ENCODE measurements at places on chromosomes 4 and X.

DNA sequence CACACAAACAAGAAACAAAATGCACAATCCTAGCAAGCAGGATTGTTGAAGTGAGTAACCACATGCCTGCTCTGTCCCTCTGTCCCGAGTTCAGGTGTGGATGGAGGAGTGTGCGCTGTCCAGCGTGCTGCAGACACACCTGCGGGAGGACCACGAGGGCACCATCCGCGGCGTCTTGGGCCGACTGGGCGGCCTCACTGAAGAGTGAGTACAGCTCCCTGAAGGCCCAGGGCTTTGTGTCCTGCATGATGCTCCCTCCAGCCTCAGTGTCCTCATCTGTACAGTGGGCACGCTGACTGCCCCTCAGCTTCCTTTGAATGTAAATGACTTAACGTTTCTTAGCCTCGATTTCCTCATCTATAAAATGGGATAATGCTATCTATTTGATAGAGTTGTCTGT, 82.5 kb downstream of the EVC start:
- no peak for DNase-seq

GRCh38 chr4:155672342-155672741, 5.7 kb downstream of the GUCY1A1 start:
- DNase-seq = no peak

DNA sequence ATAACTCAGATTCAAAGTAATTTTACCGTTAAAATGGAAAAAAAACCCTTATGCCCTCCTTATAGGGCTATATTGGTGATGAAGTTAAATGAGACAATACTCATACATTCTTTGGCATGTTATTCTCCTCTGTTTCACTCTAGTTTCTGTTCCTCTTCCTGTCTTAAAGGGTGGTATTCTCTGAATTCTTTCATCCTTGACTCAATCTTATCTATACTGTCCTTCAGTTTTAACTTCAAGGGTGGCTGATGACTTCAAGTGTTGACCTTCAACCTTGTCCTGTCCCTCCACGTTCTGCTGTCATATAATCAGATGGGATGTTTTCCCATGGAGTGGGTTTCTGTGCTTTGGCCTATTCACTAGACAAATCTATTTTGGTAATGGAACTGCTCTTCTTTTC, 44.0 kb downstream of the ZNF518B start:
- no peak for DNase-seq

DNA sequence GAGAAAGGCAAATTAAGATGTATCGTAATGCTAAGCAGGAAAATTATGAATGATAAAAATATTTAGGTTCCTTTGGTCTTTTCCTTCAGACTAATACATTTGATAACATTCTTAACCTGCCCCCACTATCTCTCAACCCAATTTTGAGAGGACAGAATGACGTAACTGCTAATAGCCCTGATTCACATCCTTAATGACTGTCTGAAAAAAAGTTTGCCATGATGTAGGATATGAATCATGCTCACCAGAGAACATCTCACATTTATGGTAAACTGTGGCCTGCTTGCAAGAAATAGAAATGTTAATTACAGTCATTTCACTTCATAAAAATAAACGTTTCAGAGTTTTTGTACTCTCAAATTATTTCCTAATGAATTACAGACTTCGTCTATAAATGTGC, 128.0 kb upstream of the VEGFC start:
- no peak for DNase-seq

DNA sequence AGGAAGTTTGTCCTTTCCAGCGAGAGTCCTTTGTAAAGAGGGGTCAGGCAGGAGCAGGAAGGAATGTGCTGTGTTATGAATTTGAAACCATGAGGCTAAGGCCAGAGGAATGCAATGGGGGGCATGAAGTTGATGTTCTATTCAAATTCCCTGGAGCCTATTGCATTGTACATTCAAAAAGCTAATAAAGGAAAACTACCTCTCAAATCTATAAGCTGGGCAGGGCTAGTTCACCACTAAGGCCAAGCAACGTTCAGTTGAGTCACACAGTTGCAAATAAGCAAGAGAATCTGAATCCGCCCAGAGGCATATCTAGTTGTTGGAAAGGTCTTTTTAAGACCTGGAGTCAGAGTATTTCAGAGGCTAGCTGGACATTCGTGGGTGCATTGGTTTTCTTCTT, 148.3 kb downstream of the DCTD start:
- no peak for DNase-seq

All from inflammatory macrophage treated with lipopolysaccharide for 1 hour (primary cell).